ENCODE measurements at places on chromosomes 4 and X. TPM values are rescaled to one million over a fixed set of nuclear protein-coding genes. Genes with fewer than 3 reads are reported as not detected.

The PAGE4 gene
- not detected for total RNA-seq

The SOX3 gene
- total RNA-seq, result not detected

The VSIG1 gene
- total RNA-seq, result 0.47 TPM

The FRMPD3 gene
- 0.17 TPM for total RNA-seq

Data from A549 treated with CpdA at 1 μM for 4 hours (cell line).